ENCODE measurements at places on chromosomes 5 and 9. TPM values are rescaled to one million over a fixed set of nuclear protein-coding genes. Genes with fewer than 3 reads are reported as not detected.
A peak's percentile ranks its signal among the peaks of the same experiment; 100 is the strongest.

GRCh38 chr9:129630967-129631673, 5.2 kb downstream of the NTMT1 start:
- no peaks in the 10 kb centered on the region for H3K27me3 ChIP-seq
- peaks cover 26% of the 10 kb centered on the region for H3K36me3 ChIP-seq
- H3K27ac ChIP-seq = no peak overlapping the region
- peaks cover 36% of the 10 kb centered on the region for H3K4me1 ChIP-seq
- DNase-seq = no peak
- no peak overlapping the region for H3K4me3 ChIP-seq

DNA sequence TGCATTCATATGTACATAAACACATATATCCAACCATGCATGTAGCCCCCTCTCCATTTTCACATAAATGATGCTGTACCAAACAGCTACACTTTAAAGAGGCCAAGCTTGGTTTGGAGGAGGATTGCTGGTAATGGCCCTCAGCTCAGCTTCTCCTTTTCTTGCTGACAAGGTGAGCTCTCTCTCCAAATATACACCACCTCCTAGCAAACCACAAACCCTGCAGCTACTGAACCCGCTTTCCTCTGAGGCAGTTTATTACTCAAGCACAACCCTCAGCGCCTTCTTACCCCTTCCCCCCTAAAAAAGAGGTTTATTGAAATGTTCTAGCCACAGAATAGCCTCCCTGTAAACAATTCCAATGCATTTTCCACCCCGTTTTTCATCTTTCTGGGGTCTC, 54.0 kb downstream of the ALG2 start:
- no peak for DNase-seq
- H3K4me3 ChIP-seq = no peak overlapping the region
- no peaks in the 10 kb centered on the region for H3K27me3 ChIP-seq
- H3K36me3 ChIP-seq = no peaks in the 10 kb centered on the region
- H3K27ac ChIP-seq = no peak overlapping the region

Gene SLC25A2
- not detected for polyA plus RNA-seq

DNA sequence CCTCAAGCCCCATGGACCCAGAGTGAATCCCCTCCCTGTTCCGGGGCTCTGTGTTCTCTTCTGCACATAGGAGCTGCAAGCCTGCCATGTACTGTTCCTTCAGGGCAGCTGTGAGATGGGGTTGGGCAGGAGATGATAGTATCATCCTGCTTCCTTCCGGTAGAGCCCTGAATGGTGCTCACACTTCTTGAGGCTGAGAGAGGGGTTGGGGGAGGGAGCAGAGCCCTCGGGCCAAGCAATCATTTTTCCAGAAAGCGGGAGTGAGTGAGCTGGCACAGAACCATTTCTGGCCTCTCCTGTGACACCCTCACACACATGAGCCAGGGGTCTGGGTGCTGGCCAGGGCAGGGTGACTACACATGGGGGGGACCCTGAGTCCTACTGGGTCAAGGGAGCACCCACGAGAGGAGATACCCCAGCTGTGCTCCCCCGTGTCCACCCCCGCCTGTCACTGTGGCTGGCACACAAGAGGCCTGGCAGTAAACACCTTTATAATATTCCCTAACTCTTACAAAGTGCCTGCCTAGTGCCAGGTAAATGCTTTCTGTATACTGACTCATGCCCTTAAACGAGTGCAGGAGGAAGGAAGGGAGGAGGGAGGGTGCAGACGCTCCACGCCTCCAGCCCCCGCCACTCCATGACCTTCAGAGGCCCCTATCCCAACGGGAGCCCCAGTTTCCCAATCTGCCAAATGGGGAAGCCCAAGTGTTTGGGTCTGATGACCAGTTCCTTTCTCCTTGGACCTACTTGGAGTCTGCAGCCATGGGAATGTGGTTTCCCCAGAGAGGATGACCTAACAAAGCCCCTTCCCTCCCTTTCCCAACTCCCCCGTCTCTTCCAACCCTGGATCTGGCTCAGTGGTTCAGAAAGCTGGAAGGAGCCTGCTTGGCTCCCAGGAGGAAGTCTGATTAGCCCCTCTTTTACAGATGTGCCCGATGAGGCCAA, 15.5 kb downstream of the AKNA start:
- peak; percentile 61 for DNase-seq
- H3K36me3 ChIP-seq = peaks cover 56% of the 10 kb centered on the region
- H3K27me3 ChIP-seq = no peaks in the 10 kb centered on the region
- peak overlapping the region; percentile 38 for H3K4me3 ChIP-seq
- peak overlapping the region; percentile 81 for H3K27ac ChIP-seq
